ENCODE measurements at places on chromosomes 2 and 18.

- no peak for DNase-seq
Observed at GRCh38 chr2:239026711-239027361, 179.0 kb downstream of the TWIST2 start.

GRCh38 chr18:45838302-45839070, 13.0 kb downstream of the SIGLEC15 start:
- no peak for DNase-seq

GRCh38 chr2:168884975-168885374, 5.3 kb downstream of the SPC25 start:
- no peak for DNase-seq

DNA sequence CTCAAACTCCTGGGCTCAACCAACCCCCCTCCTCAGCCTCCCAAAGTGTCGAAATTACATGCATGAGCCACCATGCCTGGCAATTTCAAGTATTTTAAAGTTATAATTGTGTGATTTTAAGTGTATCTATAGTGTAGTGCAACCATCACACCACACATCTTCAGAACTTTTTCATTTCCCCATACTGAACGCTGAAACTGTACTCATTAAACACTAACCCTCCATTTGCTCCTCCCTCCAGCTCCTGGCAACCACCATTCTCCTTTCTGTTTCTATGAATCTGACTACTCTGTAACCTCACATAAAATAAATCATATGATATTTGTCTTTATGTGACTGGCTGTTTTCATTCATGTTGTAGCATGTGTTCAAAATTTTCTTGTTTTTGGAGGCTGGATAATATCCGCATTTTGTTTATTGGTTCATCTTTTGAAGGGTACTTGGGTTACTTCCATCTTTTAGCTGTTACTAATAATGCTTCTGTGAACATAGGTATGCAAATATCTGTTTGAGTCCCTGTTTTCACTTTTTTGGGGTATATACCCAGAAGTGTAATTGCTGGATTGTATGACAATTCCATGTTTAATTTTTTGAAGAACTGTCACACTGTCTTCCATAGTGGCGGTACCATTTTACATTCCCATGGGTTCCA, 188.2 kb downstream of the PLCL1 start:
- no peak for DNase-seq

DNA sequence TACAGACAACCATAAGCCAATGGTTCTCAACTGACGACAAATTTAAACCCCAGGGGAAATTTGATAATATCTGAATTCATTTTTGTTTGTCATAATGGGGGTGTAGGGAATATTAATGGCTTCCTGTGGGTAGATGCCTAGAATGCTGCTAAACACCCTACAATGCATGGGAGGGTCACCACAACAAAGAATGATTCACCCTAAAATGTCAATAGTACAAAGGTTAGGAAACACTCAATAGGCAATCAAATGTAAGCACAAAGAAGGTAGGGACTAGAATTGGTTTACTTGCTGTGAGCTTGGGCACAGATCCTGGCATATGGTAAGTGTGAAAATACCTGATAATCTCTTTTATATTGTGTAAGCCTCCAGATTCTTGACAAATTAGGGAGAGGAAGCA, 20.1 kb upstream of the FANCL start:
- DNase-seq = no peak

DNA sequence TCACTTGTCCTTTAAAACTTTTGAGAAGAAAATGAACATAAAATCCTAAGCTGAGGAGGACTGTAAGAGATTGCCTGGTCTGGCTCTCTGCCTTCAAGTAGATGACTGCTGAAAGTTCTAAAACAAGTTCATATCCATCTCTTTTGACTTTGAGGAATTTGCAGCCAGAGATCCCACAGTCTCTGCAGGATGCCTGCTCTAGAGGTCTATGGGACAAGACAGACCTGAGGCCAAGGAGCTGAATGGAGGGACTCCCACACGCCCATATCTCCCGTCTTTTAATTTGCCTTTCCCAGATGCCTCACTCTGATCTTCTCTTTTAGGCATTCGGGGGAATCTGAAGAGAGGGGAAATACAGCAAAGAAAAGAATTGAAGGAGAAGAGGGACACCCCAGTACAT, 255.9 kb upstream of the RASGRP3 start:
- no peak for DNase-seq

- no peak for DNase-seq
Observed at GRCh38 chr2:33583194-33583938, 15.7 kb downstream of the FAM98A start.

DNA sequence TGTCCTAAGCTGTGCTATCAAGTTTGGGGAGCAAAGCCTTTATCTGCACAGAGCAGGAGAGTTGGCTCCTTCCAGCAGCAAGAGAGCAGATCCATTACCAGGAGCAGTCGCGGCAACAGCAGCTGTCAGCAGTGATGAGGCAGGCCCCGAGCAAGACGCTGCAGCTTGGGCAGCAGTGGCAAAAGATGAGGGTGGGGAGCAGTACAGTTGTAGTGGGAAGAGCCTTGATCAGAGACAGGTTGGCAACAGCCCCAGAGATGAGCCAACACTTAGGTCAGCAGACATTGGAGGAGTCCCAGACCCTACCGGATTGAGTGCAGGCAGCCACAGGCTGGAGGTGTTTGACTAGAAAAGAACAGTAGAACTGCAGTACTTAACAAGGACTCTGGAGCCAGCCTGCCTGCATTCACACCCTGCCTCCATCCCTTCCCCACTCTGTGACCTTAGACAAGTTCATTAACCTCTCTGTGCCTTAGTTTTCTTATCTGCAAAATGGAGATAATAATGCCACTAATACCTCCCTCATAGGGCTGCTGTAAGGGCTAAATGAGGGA, 117.1 kb upstream of the SERTAD2 start:
- no peak for DNase-seq

DNA sequence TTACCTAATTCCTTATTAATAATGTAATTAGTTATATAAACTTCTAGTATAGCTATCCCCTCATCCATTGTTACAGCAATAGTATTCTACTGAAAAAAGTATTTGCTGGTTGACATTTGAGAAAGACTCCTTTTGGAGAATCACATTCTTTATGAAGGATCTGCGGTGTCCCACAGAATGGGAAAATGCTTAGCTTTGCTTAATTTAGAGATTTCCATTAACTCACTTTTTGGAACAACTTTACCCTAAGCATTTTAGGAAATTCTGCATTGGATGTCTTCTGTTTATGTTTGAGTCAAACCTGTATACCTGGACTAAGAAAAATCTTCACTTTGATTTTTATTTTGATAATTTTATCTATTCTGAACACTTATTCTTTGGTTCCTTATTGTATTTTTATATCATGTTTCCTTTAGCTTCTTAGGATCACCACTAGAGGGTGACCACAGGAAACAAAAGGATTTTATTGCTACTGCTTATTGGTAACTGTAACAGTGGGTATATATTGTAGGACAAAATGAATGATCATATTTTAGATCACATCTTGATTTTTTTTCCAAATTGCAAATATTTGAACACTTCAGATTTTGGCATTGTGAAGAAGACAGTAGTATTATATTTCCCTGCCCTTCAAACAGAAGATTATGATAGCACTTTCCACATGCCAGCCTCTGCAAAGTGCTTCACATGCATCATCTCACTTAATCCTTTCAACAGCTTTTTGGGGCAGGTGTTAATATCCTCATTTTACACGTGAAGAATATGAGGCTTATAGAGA, 79.6 kb downstream of the MIB1 start:
- DNase-seq = no peak

DNA sequence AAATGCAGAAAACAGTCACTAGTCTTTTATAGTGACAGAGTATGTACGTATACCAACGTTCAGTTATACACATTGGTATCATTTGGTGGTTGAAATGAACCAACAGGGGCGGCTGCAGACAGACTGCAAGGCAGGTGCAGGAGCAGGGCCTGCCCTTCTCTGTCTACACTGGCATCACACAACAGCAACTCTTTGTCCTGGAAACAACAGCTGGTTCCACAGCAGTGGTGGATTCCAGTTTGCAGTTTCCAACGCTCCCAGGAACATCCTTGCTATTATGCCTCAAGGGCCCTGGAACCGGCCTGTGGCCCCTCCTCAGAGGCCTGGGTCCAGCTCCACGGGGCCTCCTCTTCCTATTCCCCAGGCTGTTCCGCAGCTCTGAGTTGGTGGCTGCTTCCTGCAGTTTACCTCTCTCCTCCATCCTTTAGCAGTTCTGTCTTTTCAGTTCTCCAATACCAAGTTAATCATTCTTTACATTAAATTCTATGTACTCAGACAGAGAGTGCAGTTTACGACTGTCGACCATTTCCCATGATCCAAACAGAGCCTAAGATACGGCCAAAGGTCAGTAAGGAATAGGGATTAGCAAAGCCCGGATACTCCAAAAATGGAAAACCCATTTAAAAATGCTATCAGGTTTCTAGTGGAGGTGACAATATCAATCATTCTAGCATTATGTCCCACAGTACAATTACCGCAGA, 87.8 kb downstream of the NOL10 start:
- DNase-seq = no peak

GRCh38 chr2:105862843-105863242, 118.1 kb downstream of the NCK2 start:
- no peak for DNase-seq

- no peak for DNase-seq
Observed at GRCh38 chr2:69790601-69790959, 38.9 kb upstream of the GMCL1 start.

DNA sequence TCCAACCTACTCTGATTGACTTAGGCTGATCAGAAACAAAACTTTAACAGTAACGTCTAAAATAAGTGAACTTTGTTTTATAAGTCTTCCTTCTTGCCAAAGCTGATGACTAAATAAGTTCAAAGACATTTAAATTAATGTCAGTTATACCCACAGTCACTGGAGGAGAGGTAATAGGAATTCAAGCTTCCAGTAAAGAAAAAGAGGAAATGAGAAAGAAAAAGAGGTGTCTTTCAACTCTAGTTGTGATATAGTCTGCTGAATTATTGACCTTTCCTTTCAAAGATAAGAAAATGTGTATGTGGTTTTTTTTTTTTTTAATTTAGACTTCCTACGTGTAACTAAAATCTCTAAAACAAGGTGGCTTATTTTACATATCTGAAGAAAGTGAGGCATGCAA, 191.5 kb downstream of the SLC8A1 start:
- no peak for DNase-seq

GRCh38 chr2:73704285-73704684, 32.9 kb downstream of the TPRKB start:
- DNase-seq = no peak

DNA sequence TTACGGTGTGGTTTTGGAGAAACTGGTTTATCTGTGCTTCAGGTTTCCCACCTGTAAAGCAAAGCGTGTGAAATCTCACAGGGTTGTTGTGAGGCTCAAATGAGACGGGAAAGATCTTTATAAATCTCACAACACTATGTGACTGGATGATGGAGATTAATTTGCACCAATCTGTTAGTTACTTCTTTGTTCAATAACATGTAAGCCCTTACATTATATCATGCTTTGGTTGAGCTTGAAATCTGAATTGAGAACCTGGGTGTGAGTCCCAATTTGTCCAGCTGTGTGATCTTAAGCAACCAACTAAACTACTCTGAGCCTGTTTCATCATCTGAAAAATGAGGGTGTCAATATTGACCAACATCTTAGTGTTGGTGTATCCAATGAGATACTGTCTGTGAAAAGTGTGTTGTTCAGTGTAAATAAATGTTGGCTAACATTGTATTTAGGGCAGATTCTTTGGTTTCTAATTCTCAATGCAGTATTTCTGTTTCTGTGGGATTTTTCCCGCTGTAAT, 741 bp upstream of the GCKR start:
- DNase-seq = no peak

DNA sequence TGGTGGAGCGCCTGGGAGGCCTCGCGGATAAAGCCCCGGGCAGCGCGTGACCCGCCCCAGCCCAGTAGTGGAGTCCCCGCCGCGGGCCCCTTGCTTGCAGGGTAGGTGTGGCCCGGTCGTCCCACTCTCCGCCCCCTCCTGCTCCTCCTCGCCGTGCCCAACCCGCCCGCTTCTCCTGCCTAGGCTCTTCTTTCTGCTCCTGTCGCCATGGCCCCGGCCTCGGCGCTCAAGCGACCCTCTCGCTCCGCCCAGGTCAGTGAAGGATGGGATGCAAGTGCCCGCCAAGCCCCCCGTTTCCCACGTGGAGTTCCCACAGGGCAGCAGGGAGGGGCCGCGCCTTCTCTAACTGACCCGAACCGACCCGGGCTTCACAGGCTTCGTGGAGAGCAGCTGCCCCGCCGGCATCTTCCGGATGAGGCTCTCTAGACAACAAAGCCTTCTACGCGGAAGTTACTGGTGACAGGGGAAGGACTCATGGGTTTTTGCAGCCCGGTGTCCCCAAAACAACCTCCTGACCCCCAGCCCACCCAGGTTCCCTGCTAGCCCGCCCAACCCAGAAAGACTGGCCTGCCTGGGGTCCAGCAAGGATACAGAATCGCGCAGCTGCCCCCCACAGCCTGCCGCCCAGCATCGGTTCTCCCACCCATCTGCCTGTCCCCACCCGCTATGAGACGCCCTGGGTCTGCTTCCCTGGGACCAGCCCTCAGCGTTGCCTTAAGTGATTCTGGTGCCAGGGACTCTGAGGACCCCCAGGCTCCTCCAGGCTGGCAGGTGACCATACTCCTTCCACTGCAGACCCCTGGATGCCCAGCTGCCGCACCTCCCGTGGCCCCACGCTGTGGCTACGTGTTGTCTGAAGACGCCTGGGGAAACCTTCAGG, 32.8 kb downstream of the TTC32 start:
- DNase-seq = no peak

DNA sequence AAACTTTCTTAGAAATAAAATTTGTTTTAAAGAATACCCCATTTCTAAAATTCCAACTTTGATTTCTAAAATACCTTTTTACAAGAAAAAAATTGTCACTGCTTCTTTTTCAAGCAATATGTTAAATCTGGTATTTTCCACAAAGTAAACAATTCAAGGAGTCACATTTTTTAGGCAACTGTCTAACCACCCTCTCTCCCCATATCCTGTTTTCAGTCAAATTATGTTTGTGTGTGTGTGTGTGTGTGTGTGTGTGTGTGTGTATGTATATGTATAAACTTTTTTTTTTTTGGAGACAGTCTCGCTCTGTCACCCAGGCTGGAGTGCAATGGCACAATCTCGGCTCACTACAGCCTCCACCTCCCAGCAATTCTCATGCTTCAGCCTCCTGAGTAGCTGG, 59.3 kb downstream of the ADNP2 start:
- DNase-seq = no peak

DNA sequence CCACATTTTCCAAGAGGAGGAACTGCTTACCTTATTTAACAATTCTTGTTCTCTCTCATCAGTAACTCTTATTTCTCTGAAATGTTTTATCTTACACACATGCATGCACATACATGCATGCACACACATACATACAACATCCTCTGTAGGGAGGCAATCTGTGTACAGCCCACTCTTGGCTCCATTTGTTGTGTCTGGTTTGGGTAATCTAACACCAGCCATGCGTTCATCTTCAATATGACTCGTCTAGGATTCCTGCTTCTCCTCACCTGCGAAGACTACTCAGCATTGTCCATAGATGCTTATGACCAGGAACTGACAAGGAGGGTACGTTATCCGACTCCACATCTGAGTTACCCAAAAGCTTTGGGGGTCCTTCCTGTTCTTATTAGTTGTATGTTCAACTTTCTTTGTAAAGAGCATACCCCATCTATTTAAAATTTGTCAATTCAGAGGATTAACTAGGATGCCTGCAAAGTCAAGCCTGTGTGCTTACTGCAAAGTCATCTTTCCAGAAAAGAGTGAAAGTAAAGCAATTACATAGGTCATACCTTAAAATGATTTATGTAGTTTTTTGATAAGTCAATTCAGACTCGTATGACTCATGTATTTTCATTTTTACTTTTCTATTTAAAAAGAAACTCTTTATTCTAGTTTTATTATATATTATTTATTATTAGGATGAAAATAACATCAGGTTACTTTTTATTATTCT, 18.2 kb downstream of the LYPD6B start:
- DNase-seq = no peak
